ENCODE measurements at places on chromosomes 16 and 17. TPM values are rescaled to one million over a fixed set of nuclear protein-coding genes. Genes with fewer than 3 reads are reported as not detected.

The ADAM11 gene
- 0.74 TPM for total RNA-seq

The SMIM5 gene
- 0.21 TPM for total RNA-seq

The GRN gene
- total RNA-seq, result 54.5 TPM

The OTOP3 gene
- total RNA-seq, result not detected

The SLC35G6 gene
- total RNA-seq, result not detected

The SPN gene
- total RNA-seq, result 173 TPM

The TBC1D3K gene
- total RNA-seq, result not detected

The TOP2A gene
- total RNA-seq, result 230 TPM

The C1QTNF8 gene
- not detected for total RNA-seq

The CLDN9 gene
- total RNA-seq, result 0.15 TPM

The SAMD14 gene
- 0.84 TPM for total RNA-seq

The PHKB gene
- 22.4 TPM for total RNA-seq

The CD79B gene
- total RNA-seq, result 41.4 TPM

The HOXB2 gene
- 15.3 TPM for total RNA-seq

The TK1 gene
- total RNA-seq, result 181 TPM

The SLC16A13 gene
- total RNA-seq, result 10.7 TPM

The PIGW gene
- 22.2 TPM for total RNA-seq

The CYTH1 gene
- total RNA-seq, result 173 TPM

The KCNH6 gene
- total RNA-seq, result 0.05 TPM

The MYH8 gene
- total RNA-seq, result not detected

The FNDC8 gene
- total RNA-seq, result not detected

The KRTAP2-3 gene
- total RNA-seq, result not detected

The KRT12 gene
- not detected for total RNA-seq

The TMIGD1 gene
- total RNA-seq, result not detected

The C17orf75 gene
- total RNA-seq, result 12.1 TPM

The SLFN13 gene
- total RNA-seq, result 38.2 TPM

All from activated T-helper 17 cell treated with anti-CD3 and anti-CD28 coated beads, Interleukin-2, amount 50 U/mL, for 72 hours (primary cell).